Left colon (tissue), 2 donors: ENCODE measurements at places on chromosomes 2 and 18. TPM values are rescaled to one million over a fixed set of nuclear protein-coding genes. Genes with fewer than 3 reads are reported as not detected.

The AGXT gene
- total RNA-seq = 3.0 TPM

The DUSP19 gene
- 2.4 TPM for total RNA-seq

The TLX2 gene
- total RNA-seq = not detected

DNA sequence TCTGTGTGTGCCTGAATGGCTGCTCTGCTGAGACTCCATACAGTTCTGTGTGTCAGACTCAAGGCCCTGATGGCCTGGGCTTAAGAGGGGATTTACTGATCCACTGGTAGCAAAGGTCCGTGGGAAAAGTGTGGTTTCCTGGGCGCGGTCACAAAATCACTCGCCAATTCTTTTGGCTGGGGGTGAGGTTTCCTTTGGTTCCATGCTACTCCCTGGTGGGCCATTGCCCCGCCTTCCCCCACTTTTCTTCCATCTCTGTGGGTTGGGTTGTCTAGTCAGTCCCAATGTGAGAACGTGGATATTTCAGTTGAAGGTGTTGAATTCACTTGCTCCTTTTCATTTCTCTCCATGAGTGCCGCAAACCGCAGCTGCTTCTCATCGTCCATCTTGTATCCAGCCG is 162.7 kb upstream of the NRXN1 start:
- DNase-seq = no peak

GRCh38 chr18:60146220-60146960 is 226.2 kb downstream of the MC4R start:
- no peak for DNase-seq

- DNase-seq = no peak
Measured at GRCh38 chr18:44093253-44093652, 587.4 kb upstream of the SETBP1 start.
